ENCODE measurements at places on chromosomes 2 and 18.

GRCh38 chr18:3998698-3999333 is 456.3 kb downstream of the DLGAP1 start:
- no peaks in the 10 kb centered on the region for H3K36me3 ChIP-seq
- peaks cover 9% of the 10 kb centered on the region for H3K27me3 ChIP-seq
- no peak overlapping the region for H3K4me3 ChIP-seq
- no peak overlapping the region for H3K27ac ChIP-seq
- no peaks in the 10 kb centered on the region for H3K4me1 ChIP-seq
- peak; percentile 48 for DNase-seq

DNA sequence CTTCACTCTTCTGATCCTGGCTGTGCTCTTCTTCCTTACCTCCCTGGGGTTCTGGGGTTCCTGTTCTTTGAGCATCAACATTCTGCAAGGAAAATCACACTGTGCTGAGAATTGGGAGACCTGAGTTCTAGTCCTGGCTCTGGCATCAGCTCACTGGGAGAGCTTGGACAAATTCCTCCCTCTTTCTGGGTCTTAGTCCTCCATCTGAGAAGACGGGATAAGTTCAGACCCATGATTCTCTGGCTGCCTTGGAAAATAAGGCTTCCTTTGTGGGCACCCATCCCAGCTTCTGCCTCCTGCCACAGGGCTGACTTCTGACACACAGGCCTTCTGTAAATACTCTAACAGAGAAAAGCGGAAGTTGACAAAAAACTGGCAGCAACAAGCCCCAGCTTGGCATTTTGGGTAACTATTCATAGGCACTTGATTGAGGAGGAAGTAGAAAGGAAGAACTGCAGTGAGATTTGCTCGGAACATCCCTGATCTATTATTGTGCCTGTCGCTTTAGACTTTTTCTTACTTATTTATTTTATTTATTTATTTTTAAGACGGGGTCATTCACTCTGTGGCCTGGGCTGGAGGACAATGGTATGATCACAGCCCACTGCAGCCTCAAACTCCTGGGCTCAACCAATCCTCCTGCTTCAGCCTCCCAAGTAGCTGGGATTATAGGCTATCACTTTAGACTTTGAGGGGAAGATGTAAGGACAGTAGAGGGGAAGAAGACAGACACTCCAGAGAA is 7.9 kb downstream of the PCBP1 start:
- H3K4me3 ChIP-seq, result peak overlapping the region; percentile 81
- no peaks in the 10 kb centered on the region for H3K27me3 ChIP-seq
- H3K4me1 ChIP-seq, result peaks cover 57% of the 10 kb centered on the region
- peaks cover 33% of the 10 kb centered on the region for H3K36me3 ChIP-seq
- H3K27ac ChIP-seq, result peak overlapping the region; percentile 95

DNA sequence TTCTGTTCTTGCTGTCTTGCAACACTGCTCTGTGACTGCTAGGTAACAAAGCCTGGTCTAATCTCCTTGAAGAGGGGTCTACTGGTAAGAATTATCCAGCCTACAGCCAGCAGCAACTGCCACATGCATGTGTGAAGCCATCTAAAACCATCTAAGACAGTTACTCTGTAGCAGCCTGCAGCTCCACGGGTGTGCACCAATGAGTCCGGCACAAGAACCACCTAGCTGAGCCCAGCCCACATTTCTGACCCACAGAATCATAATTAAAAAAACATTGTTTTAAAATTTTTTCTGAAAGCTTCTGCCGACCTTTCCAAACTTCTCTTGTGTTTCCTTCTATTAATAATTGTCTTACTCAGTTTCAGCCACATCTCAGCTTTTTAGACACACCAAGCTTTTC is 102.8 kb downstream of the ZNF385B start:
- H3K4me3 ChIP-seq, result no peak overlapping the region
- no peaks in the 10 kb centered on the region for H3K36me3 ChIP-seq
- no peaks in the 10 kb centered on the region for H3K4me1 ChIP-seq

DNA sequence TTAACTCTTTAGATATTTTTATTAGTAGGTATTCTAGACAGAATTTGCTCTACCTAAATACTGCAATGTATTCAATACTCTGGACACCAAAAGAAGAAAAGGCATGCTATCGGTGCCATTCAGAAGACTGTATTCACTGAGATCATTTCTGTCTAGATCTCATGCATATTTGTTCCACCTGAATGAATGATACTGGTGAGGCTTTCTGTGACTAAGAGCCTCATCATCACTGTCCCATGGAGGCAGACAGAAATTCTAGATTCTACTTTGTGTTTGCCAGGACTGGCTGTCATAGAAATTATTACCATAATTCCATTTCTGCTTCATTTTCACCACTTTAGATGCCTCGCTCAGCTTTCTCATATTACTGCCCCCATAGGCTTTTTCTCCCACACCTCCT is 340.7 kb downstream of the MBD2 start:
- DNase-seq, result no peak
- H3K36me3 ChIP-seq, result no peaks in the 10 kb centered on the region
- H3K4me3 ChIP-seq, result no peak overlapping the region
- no peak overlapping the region for H3K27ac ChIP-seq

DNA sequence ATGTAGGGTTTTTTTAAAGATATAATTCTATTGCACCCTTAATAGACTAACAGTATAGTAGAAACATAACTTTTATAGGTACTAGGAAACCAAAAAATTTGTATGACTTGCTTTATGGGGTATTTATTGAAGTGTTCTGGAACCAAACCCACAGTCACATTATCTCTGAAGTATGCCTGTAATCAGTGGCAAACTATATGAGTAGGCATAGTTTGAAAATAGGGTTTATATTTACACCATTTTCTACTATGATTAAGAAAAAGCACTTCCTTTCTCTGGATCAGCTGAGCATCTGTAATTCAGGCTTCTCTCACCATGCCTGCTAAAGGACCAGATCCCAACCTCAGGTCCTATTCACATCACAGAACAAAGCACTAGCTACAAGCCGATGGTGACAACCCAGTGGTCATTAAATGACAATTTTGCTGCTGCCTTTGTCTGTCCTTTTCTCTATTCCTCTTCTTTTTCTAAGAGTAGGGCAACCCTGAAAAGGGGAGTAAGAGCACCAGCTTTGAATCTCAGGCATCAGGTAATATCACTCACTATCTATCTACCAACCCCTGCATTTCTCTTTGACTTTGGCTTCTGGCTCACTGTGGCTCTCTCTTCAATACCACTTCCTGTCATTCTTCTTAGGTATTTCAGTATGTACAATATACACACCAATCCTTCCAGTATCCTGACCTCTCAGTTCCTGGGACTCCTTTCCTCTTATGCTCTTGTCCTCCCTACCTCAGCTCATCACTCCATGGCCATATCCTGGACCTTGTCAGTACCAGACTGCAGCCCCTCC is 14.4 kb downstream of the NEMP2 start:
- no peak overlapping the region for H3K4me3 ChIP-seq
- peaks cover 45% of the 10 kb centered on the region for H3K4me1 ChIP-seq
- peaks cover 53% of the 10 kb centered on the region for H3K36me3 ChIP-seq
- DNase-seq, result no peak

GRCh38 chr18:76579301-76579695 is 84.3 kb upstream of the ZNF516 start:
- DNase-seq, result no peak
- H3K4me1 ChIP-seq, result no peaks in the 10 kb centered on the region
- no peak overlapping the region for H3K4me3 ChIP-seq
- peaks cover 12% of the 10 kb centered on the region for H3K27me3 ChIP-seq
- H3K36me3 ChIP-seq, result no peaks in the 10 kb centered on the region

DNA sequence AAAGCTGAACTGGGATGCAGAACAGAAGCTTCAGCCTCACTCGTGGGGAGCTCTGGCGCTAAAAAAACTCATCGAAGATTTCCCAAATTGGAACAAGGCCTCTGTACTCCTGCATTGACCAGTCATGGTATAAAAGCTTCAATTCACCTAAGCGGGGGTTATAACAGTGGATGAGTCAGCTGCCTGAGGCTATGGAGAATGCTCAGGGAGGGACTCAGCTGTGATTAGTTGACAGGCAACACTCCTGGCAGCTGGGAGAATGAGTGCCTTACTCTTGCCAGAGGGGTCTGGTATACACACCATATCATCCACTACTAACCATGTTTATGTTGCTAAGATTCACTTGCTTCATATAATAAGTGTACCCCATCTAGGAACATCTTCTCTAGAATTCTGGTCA is 350.6 kb upstream of the VRK2 start:
- H3K27ac ChIP-seq, result no peak overlapping the region
- no peak overlapping the region for H3K4me3 ChIP-seq
- no peaks in the 10 kb centered on the region for H3K27me3 ChIP-seq
- H3K36me3 ChIP-seq, result no peaks in the 10 kb centered on the region
- DNase-seq, result no peak

GRCh38 chr2:240224676-240225075 is 84.2 kb upstream of the OTOS start:
- H3K4me1 ChIP-seq, result no peaks in the 10 kb centered on the region
- DNase-seq, result no peak
- peaks cover 17% of the 10 kb centered on the region for H3K27me3 ChIP-seq
- no peak overlapping the region for H3K4me3 ChIP-seq
- H3K36me3 ChIP-seq, result peaks cover 2% of the 10 kb centered on the region
- no peak overlapping the region for H3K27ac ChIP-seq

DNA sequence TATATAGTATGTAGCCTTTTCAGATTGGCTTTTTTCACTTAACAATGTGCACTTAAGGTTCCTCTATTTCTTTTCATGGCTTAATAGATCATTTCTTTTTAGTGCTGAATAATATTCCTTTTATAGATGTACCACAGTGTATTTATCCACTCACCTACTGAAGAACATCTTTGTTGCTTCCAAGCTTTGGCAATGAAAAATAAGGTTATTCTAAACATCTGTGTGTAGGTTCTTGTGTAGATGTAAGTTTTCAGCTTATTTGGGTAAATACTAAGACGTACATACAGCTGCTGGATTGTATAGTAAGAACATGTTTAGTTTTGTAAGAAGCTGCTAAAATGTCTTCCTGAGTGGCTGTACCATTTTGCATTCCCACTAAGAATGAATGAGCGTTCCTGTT is 68.3 kb upstream of the RASGRP3 start:
- DNase-seq, result no peak
- H3K27me3 ChIP-seq, result peaks cover 5% of the 10 kb centered on the region
- H3K27ac ChIP-seq, result no peak overlapping the region
- no peak overlapping the region for H3K4me3 ChIP-seq

- H3K36me3 ChIP-seq, result no peaks in the 10 kb centered on the region
- H3K4me1 ChIP-seq, result peaks cover 12% of the 10 kb centered on the region
- H3K27ac ChIP-seq, result no peak overlapping the region
- H3K27me3 ChIP-seq, result no peaks in the 10 kb centered on the region
These were observed 84.4 kb upstream of the YWHAQ start for GRCh38 chr2:9715238-9715637.

DNA sequence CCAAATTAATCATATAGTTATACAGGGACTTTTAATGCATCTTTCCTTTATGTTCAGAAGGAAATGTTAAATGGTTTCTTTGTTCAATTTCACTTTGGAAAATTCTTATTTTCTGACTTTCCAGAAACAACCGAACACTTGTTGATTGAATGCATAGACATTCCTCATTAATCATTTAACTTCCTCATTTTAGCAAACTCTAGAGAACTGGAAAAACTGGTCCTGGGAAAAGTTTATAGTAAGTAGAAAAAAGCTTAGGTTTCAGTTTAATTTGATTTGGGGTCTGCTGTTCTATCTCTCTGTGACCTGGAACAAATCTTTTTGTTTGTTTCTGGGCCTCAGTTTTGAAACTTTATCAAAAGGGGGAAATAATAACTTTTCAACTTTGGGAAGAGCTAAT is 320.4 kb downstream of the CMPK2 start:
- no peak overlapping the region for H3K4me3 ChIP-seq
- no peak for DNase-seq
- H3K27ac ChIP-seq, result no peak overlapping the region
- no peaks in the 10 kb centered on the region for H3K4me1 ChIP-seq
- H3K27me3 ChIP-seq, result no peaks in the 10 kb centered on the region
- no peaks in the 10 kb centered on the region for H3K36me3 ChIP-seq

- no peak for DNase-seq
- H3K27me3 ChIP-seq, result no peaks in the 10 kb centered on the region
- no peak overlapping the region for H3K4me3 ChIP-seq
- H3K36me3 ChIP-seq, result peaks cover 2% of the 10 kb centered on the region
- H3K4me1 ChIP-seq, result peaks cover 3% of the 10 kb centered on the region
These were observed 22.7 kb downstream of the EXOC6B start for GRCh38 chr2:72803151-72803550.

- no peak overlapping the region for H3K27ac ChIP-seq
- DNase-seq, result no peak
- H3K36me3 ChIP-seq, result no peaks in the 10 kb centered on the region
- H3K4me1 ChIP-seq, result no peaks in the 10 kb centered on the region
- no peak overlapping the region for H3K4me3 ChIP-seq
These were observed 10.2 kb downstream of the SOWAHC start for GRCh38 chr2:109624339-109624738.

DNA sequence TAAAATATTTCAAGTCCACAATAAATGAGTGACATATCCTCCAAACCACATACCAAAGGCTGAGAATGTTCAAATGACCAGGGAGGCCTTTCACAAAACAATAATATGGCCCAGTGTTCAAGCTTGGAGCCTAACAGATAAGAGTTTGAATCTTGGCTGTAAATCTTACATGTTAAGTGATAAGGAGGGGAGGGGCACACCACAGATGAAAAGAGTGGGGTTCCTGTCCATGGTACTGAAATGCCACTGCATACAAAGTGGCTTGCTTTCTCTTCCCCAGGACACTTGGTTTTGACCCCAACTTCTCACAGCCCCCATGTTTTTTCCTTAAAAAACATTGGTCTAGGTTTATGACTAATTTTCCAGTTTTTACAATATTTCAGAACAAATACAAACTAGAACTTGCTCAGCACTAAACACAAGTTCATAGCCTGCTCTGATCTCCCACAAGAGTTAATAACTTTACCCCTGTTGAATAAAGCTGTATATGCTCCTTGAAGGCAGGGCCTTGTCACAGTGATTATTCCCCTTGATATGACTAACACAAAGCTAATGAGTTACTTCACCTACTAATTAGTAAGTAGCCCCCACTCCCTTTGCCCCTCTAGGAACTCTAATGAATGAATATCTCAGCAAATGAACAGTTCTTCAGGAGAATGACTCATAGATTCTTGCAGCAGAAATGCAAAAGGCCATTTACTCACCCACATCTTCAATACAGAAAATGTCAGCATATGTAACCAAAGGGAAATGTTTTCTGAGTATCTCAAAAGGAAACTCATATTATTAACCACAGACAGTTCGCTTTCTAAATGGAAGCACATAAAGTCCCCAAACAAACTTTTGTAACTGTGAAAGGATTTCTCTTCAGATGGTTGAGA is 142.2 kb downstream of the SATB2 start:
- H3K27ac ChIP-seq, result no peak overlapping the region
- no peak overlapping the region for H3K4me3 ChIP-seq
- H3K4me1 ChIP-seq, result no peaks in the 10 kb centered on the region
- no peaks in the 10 kb centered on the region for H3K27me3 ChIP-seq
- no peaks in the 10 kb centered on the region for H3K36me3 ChIP-seq
